Anterior cingulate cortex (tissue), 58 donors: ENCODE measurements at places on chromosomes 4 and X.

DNA sequence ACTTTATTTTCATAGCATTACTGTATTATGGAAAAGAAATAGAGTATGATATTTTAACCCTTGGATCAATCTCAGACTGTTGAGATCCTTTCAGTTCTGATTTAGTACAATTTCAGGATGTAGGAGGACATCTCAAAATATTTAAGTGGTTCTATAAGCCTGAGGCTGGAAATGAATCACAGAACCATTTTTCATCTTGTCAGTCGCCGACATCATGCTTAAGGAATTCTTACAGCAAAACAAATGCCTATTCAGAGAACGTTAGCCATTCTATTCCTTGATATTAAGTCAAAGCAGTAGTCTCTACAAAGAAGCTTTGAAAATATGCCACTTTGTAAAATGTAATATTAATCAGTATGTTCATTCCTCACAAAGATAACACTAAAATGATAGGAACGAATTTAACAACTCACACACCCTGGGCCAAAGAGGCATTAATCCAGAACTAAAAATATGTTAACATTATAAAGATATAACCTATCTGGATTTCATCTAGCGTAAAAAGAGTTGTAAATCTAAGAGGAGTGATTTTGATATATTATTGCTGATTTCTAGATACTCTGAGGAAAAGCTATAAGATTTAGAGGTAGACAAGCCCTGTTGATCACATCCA lies 152.0 kb downstream of the GASK1B start:
- DNase-seq, result no peak

- DNase-seq, result no peak
Measured at GRCh38 chr4:148716431-148717052, 274.3 kb upstream of the NR3C2 start.

DNA sequence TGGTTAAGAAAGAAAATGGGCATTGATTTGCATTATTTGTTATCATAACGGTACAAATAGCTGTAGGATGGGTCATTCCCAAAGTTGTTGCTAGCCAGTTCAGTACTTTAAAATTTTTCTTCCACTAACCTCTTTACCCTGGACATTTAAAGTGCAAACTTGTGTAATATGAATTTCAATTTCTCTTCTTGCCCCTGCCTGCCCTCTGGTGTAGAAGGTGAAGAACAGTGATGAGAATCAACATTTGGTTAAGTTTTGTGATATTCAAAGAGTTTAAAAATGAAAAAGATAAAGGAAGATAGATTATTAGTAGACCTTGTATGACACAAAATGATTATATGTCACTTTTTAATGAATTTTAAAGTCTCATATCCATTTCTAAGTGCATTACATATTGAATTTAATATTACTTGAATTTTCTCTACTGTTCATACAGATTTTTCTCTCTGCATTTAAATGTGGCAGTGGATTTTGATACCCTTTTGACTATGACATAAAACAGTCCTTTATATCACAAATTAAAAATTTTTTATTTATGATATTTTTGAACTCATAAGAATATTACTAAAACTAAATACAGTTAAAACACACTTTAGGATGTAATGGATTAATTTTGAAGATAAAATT lies 337.7 kb downstream of the BMPR1B start:
- no peak for DNase-seq

- DNase-seq, result no peak
Measured at GRCh38 chr4:107470173-107470572, 249.9 kb downstream of the PAPSS1 start.

DNA sequence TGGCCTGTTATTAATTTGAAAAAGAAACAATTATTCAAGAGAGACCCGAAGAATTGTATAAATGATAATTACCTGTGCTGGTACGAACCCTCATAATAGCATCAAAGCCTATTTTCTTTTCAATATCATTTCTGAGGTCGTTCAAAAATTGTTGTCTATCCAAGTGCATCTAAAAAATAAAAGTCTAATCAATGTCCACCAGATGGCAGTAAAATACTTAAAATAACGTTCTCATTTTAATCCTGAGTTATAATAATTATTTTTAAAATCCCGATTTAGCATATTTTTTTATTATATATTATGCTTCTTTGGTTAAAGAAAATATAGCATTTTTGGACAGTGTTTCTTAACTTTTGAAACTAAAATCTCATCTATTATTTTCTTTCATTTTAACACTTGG lies 55.7 kb downstream of the METTL14 start:
- DNase-seq, result no peak

GRCh38 chr4:118758293-118758692 lies 73.1 kb downstream of the METTL14 start:
- no peak for DNase-seq

- no peak for DNase-seq
Measured at GRCh38 chr4:18022572-18023050, 1.1 kb upstream of the LCORL start.

GRCh38 chr4:2914256-2915126 lies 48.7 kb downstream of the NOP14 start:
- DNase-seq, result no peak

- DNase-seq, result no peak
Measured at GRCh38 chr4:1558205-1558604, 125.9 kb downstream of the FAM53A start.

DNA sequence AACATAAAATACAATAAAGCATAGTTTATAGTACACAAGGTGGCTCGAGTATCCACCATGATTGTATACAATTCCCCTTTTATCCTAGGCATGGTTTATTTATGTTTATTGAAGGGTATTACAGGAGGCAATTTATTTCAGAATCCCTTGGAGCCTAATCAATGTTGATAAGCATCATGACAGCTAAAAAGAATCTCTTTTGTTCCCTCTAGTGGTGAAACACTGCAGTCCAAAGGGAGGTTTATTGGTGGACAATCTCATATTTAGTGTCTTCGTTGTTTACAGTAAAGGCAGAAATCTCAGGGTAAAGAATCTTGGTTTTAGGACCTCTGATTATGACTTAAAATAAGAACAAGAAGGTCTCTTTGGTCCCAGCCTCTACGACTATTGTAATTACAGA lies 1712.5 kb downstream of the C4orf33 start:
- DNase-seq, result no peak

DNA sequence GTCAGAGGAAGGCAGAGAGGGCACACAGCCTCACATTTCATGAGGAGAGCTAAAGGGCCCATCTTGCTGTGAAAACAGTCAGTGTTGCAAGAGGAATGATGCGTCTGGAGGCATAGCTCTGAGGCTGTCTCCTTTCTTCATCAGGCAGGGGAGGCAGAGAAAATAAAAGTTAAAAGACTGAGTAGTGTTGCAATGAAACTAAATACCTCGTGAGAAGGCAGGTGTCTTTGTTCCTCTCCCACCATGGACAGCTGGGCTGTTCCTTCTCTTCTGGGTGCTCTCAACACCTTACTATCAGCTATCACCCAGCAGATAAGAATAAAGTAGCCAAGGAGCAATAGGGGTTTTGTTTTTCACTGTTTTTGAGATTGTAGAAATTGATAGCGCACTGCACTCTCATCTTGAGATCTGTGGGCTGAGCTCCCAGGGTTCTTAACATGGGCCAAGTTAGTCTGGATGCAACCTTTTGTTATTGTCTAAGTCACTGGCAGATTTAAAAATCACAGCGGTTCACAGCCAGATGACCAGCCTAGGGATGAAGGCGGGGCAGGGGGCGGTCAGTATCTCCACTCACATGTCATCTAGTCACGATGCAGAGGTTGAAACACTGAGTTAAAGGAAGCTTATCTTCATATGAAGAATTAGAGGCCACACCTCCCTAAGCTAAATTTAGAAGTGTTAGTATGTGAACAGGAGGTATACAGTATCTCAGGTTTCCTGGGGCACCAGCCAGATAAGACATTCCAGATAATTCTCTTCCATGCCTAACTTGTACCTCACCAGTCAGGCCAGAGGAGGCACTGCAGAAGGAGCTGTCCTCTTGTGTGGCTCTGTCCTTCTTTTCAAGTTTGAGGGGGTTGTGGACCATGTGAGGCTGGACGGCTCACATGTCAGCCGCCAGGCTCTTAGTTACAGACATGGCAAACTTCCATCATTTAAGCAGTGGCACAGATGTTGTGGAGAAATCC lies 36.9 kb downstream of the PARM1 start:
- DNase-seq, result no peak

DNA sequence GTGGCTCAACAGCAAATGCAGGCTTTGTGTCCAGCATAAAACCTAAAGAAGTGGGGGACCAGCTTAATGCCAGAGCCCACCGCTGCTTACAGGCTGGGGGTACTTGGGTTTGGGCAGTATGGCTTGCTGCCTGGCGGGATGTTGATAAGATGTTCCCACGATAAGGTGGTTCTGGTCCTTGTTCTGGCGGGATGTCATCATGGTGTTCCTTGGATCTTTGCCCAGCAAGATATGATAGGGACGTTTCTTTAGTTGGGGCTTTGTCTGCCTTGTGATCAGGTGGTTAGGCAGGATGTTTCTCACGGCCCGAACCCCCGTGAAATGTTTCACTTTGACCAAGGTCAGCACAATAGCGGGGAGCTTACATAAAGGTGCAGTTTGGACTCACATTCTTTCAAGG lies 35.3 kb downstream of the PNPLA4 start:
- no peak for DNase-seq

GRCh38 chrX:125131164-125131563 lies 188.5 kb upstream of the TEX13C start:
- DNase-seq, result no peak

DNA sequence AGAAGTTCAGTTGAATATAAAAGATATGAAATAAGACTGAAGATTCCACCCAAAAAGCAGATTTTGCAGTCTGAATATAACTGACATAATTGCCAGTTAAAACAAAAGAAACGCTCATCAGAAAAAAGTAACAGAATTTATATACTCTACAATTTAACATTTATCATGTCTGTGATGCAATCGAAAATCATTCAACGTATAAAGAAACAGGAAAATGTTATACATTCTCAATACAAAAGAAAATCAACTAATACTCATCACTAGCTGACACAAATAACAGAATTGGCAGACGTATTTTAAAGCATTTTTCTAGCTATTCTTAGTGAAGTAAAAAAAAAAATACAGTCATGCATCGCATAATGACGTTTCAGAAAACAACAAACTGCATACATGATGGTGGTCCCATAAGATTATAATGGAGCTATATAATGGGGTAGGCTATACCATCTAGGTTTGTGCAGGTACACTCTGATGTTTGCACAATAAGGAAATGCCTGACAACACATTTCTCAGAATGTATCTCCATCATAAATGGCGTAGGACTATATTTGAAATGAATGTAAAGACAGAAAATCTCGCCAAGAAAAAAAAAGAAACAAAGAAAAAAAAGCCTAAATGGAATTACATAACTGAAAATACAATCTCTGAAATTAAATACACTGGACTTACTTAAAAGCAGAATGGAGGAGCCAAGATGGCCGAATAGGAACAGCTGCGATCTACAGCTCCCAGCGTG lies 34.3 kb downstream of the OR13H1 start:
- DNase-seq, result no peak

DNA sequence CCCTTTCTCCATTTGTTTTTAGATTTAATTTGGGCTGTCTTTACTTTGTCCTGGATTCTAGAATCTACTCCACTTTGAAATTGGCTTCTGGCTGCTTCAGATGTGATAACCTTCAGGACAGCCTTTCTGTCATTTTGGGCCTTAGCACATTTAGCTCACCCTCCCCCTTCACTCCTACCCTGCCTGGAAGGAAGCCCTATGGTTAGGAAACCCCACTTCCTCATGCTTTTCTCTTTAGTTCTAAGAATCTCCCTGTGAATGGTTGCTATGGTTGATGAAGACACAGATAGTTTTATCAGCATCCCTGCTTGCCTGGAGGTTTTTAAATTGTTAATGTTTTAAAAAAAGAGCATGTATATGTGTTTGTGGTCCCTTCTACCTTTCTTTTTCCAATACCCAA lies 100.7 kb upstream of the PTPN13 start:
- DNase-seq, result no peak

DNA sequence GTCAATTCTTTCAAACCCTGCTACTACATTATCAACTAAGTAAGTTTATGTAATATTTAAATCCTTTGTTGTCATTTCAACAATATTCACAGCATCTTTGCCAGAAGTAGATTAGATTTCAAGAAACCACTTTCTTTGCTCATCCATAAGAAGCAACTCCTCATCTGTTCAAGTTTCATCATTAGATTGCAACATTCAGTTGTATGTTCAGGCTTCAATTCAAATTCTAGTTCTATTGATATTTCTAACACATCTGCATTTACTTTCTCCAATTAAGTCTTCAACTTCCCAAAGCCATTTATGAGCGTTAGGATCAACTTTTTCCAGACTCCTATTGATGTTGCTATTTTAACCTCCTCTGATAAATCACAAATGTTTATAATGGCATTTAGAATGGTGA lies 66.1 kb downstream of the BMP3 start:
- DNase-seq, result no peak

- DNase-seq, result no peak
Measured at GRCh38 chr4:118410138-118410537, 57.3 kb upstream of the PRSS12 start.

DNA sequence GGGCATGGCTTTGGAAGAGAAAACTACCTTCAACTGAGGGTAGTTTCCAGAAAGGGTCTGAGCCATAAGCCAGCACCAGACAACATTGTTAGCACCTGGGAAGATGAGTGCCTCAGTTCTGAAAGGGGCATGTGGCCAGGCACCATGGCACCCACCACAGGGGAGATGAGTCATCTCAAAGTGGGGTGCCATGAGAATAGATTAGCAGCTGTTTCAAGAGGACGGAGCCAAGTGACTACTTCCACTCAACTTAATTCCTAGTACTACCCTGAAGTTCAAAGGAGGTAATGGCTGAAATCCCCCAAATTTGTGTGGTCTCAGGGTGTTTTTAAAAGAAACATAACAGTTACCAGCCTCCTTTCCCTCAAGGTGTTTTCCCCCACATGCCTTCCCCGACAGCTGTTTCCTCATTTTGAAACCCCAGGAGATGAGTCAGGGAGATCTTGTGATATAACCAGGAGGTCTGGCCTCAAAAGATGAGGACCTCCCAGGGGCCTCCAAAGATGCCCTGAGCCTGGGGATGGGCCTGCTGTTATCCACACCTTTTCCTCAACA lies 27.8 kb upstream of the FTHL17 start:
- DNase-seq, result no peak

DNA sequence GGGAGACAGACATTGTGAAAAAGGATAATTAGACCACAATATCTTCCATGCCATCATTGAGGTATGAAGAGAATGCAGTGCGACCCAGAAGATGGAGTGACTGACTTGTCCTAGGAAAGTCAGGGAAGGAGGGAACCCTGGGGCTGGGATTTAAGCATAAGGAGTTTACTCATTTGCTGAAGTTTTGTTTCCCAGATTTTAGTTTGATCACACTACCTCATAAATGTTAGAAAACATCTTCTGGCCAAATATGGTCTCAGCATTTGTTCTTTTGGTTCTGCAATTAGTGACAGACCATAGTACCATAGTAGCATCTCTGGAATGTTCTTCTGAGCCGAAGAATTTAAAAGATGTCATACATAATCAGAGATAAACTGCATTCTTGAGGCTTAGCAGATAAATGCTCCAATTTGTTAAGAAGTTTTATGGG lies 96.5 kb upstream of the PGRMC2 start:
- no peak for DNase-seq
